Activated T-helper 2 cell treated with anti-CD3 and anti-CD28 coated beads, Interferon-gamma antibody, Interleukin-2, Interleukin-4, amounts not matched to agents 10 μg/mL and 5 μg/mL and 100 μg/mL, durations not matched to agents 14 hours and 24 hours and 36 hours (primary cell): ENCODE measurements at places on chromosomes 2 and 18. TPM values are rescaled to one million over a fixed set of nuclear protein-coding genes. Genes with fewer than 3 reads are reported as not detected.
A peak's percentile ranks its signal among the peaks of the same experiment; 100 is the strongest.

Gene SERPINB12
- not detected in 2 replicates for total RNA-seq

DNA sequence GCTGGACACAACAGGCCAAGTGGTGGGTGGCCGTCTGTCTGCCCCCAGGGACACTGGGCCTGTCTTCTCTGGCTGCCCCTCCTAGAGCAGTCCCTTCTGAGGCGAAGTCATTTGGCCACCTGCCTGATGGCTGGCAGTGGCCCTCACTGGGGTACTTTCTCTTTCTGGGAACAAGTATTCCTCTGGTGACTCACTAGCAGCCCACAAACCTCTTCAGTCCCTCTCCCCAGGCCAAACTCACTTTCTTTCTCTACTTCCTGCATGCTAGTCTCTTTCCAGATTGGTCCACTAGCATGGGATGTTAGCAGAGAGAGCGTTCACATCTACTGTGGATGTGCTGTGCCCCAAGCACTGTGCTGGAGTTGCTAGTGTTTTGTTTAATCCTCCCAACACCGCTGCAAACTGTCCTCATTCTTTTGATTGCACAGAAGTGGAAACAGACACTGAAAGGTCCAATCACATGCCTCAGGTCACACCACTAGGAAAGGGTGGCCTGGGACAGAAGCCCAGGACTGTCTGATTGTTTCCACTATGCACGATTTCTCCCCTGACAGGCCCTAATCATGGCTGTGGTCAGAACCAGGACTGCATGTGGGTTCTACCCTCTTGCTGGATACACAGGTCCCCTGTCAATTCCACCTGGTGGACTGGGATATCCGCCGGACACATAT is 5.2 kb downstream of the DYSF start:
- H3K4me1 ChIP-seq: no peaks in the 10 kb centered on the region
- H3K27me3 ChIP-seq: peaks cover 23% of the 10 kb centered on the region
- no peak overlapping the region for H3K4me3 ChIP-seq

- H3K36me3 ChIP-seq: no peaks in the 10 kb centered on the region
- H3K27me3 ChIP-seq: peaks cover 2% of the 10 kb centered on the region
- DNase-seq: peak; percentile 35
- peak overlapping the region; percentile 11 for H3K27ac ChIP-seq
- H3K4me1 ChIP-seq: peaks cover 17% of the 10 kb centered on the region
These were observed 144.1 kb downstream of the PRPF40A start for GRCh38 chr2:152573168-152573567.

DNA sequence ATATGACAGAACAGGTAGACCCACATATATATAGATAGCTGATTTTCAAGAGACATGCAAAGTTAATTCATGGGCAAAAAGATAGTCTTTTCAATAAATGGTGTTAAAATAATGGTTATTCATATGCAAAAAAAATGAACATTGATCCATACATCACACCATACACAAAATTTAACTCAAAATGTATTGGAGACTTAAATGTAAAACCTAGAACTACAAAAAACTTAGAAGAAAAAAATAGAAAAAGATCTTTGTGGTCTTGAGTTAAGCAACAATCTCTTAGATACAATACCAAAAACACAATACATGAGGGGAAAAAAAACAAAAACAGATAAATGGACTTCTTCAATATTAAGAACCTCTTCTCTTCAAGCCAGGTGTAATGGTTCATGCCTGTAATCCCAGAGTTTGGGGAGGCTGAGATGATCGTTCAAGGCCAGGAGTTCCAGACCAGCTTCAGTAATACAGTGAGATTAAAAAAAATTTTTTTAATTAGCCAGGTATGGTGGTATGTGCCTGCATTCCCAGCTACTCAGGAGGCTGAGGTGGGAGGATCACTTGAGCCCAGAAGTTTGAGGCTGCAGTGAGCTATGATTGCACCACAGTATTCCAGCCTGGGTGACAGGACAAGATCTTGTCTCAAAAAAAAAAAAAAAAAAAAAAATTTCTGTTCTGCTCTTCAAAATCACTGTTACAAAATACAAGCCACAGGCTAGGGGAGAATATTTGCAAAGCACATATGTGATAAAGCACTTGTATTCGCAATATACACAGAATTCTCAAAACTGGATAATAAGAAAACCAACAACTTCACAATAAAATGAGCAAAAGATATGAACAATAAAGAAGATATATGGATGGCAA is 32.7 kb upstream of the MYCN start:
- no peak overlapping the region for H3K4me3 ChIP-seq
- H3K36me3 ChIP-seq: no peaks in the 10 kb centered on the region
- H3K27ac ChIP-seq: no peak overlapping the region
- peaks cover 1% of the 10 kb centered on the region for H3K4me1 ChIP-seq
- H3K27me3 ChIP-seq: peaks cover 2% of the 10 kb centered on the region

DNA sequence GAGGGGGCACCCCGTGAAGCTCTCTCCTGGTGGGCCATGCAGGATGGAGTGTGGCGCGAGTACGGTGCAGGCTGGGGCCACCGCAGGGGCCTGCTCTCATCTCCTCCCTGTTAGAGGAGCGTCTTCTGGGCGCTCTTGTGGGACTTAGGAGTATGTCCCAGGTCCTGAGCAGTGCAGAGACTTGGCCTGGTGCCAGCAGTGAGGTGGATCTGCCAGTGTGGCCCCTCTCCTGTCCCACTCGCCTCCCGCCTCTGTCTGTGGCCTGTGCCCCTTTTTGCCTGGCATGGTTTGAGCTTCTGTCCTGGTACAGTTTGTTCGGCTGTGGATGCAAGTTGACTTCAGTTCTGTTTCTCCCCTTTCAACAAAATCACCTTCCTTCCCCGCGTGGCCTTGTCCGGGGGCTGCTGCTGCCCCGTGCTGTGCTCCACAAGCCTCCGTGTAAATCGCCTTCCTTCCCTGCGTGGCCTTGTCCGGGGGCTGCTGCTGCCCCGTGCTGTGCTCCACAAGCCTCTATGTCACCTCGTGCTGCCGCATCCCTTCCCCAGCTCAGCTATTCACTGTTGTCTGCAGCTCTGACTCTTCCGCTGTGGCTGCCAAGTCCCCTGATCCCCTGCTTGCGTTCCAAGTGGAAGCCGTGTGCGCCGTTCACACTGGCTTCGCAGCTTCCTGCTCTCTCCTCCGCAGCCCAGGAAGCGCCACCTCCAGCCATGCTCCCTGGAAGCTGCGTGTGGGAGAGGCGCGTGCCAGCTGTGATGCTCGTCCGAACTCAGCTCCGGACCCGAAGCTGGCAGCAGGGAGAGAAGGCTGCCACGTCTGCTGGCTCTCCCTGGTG is 13.7 kb downstream of the LDLRAD4 start:
- no peak overlapping the region for H3K27ac ChIP-seq
- H3K27me3 ChIP-seq: no peaks in the 10 kb centered on the region
- no peaks in the 10 kb centered on the region for H3K36me3 ChIP-seq
- H3K4me1 ChIP-seq: no peaks in the 10 kb centered on the region
- no peak for DNase-seq

- DNase-seq: no peak
- H3K36me3 ChIP-seq: no peaks in the 10 kb centered on the region
- H3K4me3 ChIP-seq: no peak within 1 kb of the TSS
- no peaks in the 10 kb centered on the region for H3K4me1 ChIP-seq
These were observed at the start of gene TDRD15 for GRCh38 chr2:21123473-21124393. Gene TDRD15, plus strand, starts transcription at chr2:21123968. Its CDS starts 13,500 bp downstream, at chr2:21137468.

GRCh38 chr2:130258356-130258755 is 60.1 kb upstream of the TUBA3E start:
- H3K27me3 ChIP-seq: peaks cover 12% of the 10 kb centered on the region
- no peak overlapping the region for H3K4me3 ChIP-seq
- no peak for DNase-seq
- H3K4me1 ChIP-seq: no peaks in the 10 kb centered on the region
- H3K27ac ChIP-seq: no peak overlapping the region

Gene DNAJC5G
- total RNA-seq: not detected in 2 replicates

DNA sequence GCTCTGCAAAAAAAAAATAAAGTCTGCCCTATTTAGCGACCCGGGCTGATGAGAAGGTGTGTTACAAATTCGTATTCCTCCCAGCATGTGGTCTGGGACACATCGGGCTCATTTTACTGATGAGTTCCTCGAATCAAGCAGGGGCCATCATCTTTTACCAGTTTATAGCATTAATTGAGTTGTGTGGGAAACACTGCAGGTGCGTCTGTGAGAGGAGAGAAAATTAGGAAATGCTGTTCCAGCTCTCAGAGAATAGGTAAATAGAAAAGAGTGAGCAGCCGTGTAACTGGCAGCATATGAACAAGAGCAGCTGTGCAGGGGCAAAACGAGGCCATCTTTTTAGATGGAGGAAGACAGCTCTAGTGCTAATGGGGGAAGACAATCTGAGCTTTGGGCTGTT is 216.7 kb downstream of the SETBP1 start:
- H3K4me1 ChIP-seq: peaks cover 38% of the 10 kb centered on the region
- H3K27ac ChIP-seq: no peak overlapping the region
- no peak overlapping the region for H3K4me3 ChIP-seq
- peaks cover 8% of the 10 kb centered on the region for H3K36me3 ChIP-seq
- DNase-seq: no peak
- H3K27me3 ChIP-seq: no peaks in the 10 kb centered on the region

GRCh38 chr2:26529406-26530239 is 51.7 kb upstream of the OTOF start:
- H3K27ac ChIP-seq: no peak overlapping the region
- no peak for DNase-seq
- peaks cover 4% of the 10 kb centered on the region for H3K27me3 ChIP-seq
- no peaks in the 10 kb centered on the region for H3K36me3 ChIP-seq

- H3K4me3 ChIP-seq: no peak overlapping the region
- H3K36me3 ChIP-seq: no peaks in the 10 kb centered on the region
- DNase-seq: no peak
These were observed 380.5 kb downstream of the ERBB4 start for GRCh38 chr2:212158081-212158480.

Gene PLGLB1
- total RNA-seq: 2.1 and 2.2 TPM in 2 replicates

Gene NLRC4
- total RNA-seq: 0.16 TPM in 1 of 2 replicates, not detected in the other

- H3K27me3 ChIP-seq: no peaks in the 10 kb centered on the region
- peaks cover 10% of the 10 kb centered on the region for H3K4me1 ChIP-seq
- H3K4me3 ChIP-seq: no peak overlapping the region
- peak overlapping the region; percentile 42 for H3K27ac ChIP-seq
- DNase-seq: no peak
These were observed 76.0 kb downstream of the CEP192 start for GRCh38 chr18:13067124-13067523.

- DNase-seq: no peak
- peak overlapping the region; percentile 31 for H3K27ac ChIP-seq
- H3K4me3 ChIP-seq: peak overlapping the region; percentile 78
- H3K36me3 ChIP-seq: no peaks in the 10 kb centered on the region
- H3K27me3 ChIP-seq: peaks cover 6% of the 10 kb centered on the region
These were observed 600 bp downstream of the KATNAL2 start for GRCh38 chr18:46917803-46918600.

GRCh38 chr18:76435316-76435989 is 59.6 kb downstream of the ZNF516 start:
- no peak overlapping the region for H3K27ac ChIP-seq
- DNase-seq: no peak
- no peaks in the 10 kb centered on the region for H3K27me3 ChIP-seq
- no peak overlapping the region for H3K4me3 ChIP-seq
- H3K4me1 ChIP-seq: no peaks in the 10 kb centered on the region

Gene CNGA3
- total RNA-seq: not detected in 2 replicates
